ENCODE measurements at places on chromosomes 5 and 9. TPM values are rescaled to one million over a fixed set of nuclear protein-coding genes. Genes with fewer than 3 reads are reported as not detected.
A peak's percentile ranks its signal among the peaks of the same experiment; 100 is the strongest.

DNA sequence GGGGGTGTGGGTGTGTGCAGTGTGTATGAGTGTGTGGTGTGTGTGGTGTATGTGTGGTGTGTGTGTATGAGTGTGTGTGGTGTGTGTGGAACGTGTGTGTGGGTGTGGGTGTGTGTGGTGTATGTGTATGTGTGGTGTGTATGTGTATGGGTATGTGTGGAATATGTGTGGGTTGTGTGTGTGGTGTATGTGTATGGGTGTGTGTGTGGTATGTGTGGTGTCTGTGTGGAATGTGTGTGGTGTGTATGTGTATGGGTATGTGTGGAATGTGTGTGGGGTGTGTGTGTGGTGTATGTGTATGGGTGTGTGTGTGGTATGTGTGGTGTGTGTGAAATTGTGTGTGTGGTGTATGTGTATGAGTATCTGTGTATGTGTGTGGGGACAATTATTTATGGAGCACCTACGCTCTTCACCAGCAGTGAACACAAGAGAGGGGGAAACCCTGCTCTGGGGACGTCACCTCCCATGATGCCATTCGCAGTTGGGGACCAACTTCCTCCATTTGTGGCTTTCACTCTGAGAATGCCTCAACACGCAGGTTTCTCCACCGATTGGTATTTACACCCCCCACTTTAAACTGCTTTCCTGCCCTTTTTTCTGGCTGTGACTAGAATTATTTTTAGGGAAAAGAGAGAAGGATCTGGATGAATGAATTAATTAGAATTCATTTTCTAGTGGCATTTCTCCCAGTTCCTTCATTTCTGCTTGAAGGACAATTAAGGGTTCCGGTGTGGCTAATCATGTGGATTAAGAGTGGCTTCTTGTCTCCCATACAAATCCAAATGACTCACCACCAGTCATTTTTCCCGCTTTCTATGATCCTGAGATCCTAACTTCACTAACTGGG lies 238.1 kb downstream of the ROR2 start:
- DNase-seq, result peak; percentile 92

DNA sequence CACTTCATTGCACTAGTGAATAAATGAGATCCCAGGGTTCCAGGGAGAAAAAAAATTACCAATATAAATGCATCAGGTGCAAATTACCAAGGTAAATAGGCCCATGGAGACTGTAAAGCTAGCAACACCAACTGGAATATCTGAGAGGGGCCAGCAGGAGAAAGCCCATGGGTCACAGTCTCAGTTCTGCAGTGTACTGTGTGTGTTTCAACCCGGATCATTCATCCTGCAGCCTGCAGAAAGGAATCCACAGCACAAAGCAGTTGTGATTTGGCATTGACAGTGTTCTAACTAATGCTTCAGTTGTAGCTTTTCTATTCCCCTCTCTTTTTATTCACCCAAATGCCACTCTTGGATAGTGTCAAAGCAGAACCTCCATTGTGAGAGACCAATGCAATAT lies 171.0 kb downstream of the EFNA5 start:
- no peak for DNase-seq

GRCh38 chr9:136086213-136086881 lies 8.7 kb downstream of the NACC2 start:
- peak; percentile 1 for DNase-seq

DNA sequence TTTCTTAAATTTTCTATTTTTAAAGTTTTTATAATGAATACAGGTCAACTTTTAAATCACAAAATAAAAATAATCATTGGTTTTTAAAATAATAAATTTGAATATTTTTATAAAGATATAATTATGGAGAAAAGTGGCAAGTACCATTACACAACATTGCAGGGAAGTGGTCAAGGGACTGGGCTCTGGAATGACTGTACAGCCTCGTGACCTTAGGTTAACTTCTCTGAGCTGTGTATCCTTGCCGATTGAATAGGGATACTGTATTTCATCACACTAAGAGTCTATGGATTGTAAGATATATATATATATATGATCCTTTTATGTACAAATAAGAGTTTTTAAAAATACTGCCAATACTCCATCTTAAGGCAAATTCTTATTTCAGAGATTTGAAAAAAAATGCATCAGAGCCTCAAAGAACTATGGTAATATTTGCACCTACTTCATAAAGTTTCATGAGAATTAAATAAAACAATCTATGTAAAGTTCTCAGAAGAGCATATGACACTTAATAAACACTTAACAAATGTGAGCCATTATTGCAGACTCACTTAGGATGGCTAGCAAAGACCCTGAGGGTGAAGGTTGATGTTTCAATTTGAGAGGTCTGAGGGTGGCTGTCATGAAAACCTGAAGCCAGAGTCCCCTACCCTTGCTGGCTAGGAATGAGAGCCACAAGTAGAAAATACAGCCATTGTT lies 136.5 kb downstream of the CCDC192 start:
- DNase-seq, result no peak

GRCh38 chr5:40317023-40317422 lies 362.7 kb upstream of the PTGER4 start:
- no peak for DNase-seq

DNA sequence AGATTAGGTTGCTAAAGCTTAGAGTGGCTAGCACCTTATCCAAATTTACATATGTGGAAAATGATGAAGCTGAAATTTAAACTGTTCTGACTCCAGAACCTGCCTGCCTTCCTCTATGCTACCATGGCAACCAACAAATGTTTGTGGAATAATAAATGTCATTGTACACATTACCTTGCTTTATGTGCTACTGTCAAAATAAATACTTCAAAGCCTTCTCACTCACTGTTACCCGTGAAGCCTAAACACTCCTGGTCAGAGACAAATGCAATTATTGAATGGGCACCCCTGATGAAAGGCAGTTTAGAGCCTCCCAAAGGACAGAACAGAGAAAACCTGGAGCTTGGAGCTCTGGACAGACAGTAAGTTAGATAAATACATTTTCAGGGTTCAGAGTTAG lies 158.6 kb downstream of the FAM114A2 start:
- DNase-seq, result no peak

DNA sequence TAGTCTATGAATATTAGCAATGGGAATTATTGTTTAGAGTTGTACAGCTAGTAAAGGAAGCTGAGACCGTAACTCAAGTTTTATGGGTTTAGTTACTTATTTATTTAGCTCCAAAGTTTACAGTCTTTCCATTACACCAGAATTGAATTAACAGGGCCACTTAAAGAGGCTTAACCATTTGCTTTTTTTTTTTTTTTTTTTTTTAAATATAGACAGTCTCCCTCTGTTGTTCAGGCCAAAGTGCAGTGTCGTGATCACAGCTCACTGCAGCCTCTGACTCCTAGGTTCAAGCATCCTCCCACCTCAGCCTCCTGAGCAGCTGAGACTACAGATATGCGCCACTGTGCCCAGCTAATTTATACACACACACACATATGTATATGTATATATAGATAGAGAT lies 1.4 kb upstream of the TTC1 start:
- no peak for DNase-seq

- peak; percentile 41 for DNase-seq
Measured at GRCh38 chr5:136020383-136021015, 8.3 kb upstream of the TGFBI start.

- no peak for DNase-seq
Measured at GRCh38 chr5:71907608-71908145, 188.6 kb downstream of the CARTPT start.

DNA sequence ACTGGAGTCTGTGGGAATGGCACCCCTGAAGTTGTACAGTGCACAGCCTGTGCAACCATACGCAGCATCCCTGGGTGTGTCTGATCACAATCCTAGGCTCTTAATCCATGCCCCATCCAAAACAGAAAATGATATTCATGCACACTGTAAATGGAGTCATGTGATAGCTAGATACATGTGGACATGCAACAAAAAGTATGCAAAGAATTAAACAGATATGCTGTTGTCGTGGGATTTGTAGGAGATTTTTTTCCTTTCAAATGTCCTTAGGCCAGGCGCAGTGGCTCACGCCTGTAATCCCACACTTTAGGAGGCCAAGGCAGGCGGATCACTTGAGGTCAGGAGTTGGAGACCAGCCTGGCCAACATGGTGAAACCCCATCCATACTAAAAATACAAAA lies 36.1 kb downstream of the PRRX2 start:
- no peak for DNase-seq

DNA sequence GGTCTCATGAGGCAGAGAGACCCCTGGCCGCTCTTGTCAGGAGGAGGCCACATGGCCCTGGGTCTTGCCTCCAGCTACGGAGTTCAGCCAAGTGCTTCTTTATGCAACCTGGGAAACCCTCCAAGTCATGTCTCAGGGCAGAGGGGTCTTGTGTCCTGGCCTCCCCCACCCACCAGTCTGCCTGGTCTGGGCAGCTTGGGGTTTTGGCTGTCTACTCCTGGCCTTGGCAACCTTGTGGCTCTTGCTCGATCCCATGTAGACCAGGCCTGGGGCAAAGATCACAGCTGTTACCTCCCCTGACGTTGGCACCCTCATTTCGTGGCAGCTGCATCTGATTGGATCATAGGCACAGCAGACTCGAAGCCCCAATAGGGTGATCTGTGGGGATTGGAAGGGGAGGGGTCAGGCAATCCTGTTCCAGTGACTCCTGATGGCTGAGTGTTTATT lies 28.4 kb downstream of the JADE2 start:
- no peak for DNase-seq

GRCh38 chr9:109780453-109781033 lies 545 bp downstream of the PALM2AKAP2 start:
- DNase-seq, result no peak

GRCh38 chr5:100517301-100517974 lies 17.7 kb upstream of the FAM174A start:
- no peak for DNase-seq

GRCh38 chr9:18461496-18461895 lies 12.5 kb upstream of the ADAMTSL1 start:
- no peak for DNase-seq

DNA sequence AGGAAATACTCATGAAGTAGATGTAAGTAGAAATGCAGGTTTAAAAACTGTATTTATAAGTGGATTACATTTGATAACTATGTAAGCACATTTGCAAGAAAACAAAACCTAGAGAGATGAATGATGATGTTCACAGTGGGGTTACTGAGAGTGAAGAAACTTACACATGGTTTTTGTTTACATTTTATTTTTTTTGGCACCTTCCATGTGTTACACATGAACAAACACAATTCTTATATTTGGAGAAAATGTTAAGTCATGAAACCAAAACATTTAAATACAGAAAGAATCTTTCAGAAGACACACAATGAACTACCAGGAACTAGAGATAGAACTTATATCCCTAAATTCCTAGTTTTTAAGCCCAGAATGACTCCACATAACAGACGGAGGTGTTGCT lies 51.5 kb upstream of the SPATA31E1 start:
- no peak for DNase-seq

The CREBRF gene
- total RNA-seq, result 9.3 TPM

The PCDHA5 gene
- not detected for total RNA-seq

The PTGER4 gene
- 62.9 TPM for total RNA-seq

The SLCO6A1 gene
- total RNA-seq, result not detected

The MEIKIN gene
- not detected for total RNA-seq

All from activated CD8-positive, alpha-beta T cell treated with anti-CD3 and anti-CD28 coated beads for 36 hours (primary cell).